Effector memory CD8-positive, alpha-beta T cell (primary cell): ENCODE measurements at places on chromosomes 5 and 9.

DNA sequence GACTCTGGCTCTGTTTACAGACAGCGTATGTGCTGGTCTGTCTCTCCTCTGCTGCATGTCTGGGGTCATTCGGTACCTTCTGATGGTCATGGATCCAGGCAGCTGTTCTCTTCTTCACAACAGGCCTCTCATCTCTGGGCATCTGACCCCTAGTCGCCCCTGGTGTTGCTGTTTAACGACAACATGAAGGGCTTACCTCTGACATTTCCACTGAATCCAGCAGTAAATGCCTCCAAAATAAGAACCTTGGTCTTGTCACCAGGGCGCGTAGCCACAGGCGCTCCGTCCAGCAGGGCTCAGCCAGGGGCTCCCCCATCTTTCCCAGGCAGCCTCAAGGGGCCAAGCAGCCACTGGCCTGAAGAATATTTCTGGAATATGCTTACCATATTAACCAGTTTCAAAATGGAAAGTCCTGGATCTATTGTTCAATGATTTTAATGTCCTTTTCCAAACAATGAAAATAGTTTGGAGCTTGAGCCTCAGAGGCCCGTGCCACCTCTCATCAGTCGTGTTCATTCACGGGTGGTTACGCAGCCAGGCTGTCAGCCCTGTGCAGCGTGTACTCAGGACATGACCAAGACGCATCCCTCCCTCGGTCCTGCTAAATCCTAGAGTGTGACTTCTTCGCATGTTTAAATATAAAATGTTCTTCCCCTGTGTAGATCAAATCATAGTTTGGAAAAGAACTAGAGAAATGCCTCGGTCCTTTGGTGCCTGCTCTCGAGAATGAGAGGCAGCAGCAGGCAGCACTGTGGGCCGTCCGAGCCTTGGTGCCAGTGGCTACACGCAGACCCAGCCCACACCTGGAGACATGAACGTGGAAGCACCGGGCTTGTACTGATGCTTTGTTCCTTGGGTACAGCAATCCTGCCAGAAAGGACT, 30.1 kb upstream of the LRRC14B start:
- no peak for DNase-seq

DNA sequence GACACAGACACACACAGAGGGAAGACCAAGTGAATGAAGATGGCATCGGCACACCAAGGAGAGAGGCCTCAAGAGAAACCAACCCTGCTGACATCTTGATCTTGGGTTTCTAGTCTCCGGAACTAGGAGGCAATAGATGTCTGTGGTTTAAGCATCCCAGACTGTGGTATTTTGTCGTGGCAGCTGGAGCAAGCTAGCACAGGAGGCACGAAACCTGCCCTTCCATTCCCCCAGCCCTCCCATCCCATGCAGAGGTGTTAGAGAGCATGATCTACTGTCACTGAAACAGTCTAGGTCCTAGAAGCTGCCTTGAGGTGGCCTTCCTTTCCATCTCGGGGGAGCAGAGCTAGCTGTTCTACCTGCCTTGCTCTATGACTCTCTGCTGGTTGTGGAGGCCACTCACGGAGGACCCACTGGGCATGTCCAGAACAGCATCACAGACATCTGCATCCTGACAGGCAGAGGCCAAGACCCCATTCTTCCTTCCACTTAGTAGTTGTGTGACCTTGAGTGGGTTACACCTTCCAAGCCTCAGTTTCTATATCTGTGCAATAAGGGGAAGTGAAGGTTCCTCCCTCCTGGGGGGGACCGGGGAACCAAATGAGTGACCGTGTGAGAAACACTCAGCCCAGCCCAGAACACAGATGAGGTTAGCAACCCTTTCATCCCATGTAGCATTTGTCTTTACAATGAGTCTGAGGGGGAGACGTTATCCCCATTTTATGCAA, 134.3 kb upstream of the BOD1 start:
- no peak for DNase-seq

DNA sequence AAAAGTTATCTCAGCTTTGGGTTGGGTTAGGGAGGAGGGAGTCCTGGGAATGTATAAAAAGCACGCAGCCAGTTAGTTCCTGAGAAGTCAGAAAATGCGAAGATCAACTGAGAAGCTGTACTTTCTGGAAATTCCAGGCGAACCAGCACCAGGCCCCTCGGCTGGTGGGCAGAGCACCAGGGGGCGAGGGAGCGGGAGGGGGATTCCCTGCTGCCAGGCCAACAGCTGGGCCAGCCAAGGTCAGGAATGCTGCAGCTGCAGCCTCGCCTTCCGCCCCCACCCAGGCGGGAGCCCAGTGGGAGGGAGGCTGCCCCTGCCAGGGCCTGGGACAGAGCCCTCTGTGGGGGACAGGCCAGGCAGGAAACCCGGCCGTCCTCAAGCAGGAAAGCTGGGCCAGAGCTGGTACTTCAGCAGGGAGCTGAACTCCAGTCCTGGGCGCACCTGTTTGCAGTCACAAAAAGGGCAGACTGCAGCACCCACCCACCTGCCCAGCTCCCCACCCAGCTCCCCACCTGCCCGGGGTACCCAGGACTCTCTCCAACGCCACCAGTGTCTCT, 35.5 kb downstream of the VAV2 start:
- DNase-seq = no peak

- no peak for DNase-seq
These were observed 34.9 kb upstream of the FST start for GRCh38 chr5:53445569-53445968.

DNA sequence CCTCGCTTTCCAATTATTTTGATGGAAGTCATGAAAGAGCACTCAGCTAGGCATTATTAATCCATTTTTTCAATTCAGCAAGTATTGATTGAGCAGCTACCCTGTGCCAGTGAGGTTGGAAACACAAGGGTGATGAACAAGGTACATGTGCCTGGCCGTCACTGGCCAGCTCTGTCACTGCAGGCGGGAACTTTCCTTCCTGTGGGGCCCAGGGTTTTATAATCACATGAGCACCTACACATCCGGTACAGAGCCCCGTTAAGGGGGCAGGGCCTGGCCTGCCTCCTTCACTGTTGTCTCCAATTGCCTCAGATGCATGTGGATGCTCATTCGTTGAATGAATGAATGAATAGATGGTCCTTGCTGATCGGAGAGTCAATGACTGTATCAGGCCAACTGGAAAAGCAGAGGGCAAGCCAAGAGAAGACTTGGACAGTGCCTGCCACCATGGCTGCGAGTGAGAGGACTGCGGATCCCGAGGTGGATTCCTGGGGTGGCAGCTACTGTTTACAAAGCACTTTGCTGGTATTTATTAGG, 55.9 kb upstream of the KCNMB1 start:
- no peak for DNase-seq

DNA sequence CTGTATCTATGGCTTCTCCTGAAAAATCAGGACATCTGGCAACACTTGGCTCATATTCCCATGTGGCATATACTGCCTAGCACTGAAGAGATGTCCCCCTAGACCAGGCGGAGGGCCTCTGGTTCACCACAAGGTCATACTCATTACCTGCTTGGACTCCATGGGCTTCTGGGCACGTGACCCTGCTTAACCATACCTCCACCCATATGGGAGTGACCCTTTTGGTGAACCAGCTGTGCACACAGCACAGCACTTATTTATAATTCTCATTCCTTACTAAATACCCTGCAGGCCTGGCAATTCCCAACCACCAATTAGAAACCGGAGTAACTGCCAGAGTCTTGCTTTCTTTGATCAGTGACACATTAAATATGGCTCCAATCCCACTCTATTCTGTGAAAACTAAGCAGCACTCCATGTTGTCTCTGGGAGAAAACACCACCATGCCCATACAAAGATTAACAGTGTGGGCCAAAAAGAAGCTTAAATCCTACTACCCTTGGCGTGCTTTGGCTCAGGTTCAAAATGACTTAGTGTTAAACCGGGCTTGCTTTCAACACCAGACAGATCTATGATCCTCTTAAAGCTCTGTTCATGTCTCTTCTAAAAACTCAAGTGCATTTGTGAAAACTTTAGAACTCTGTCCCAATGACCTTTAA, 57.7 kb downstream of the MTMR12 start:
- no peak for DNase-seq
